ENCODE measurements at places on chromosomes 6 and 20. TPM values are rescaled to one million over a fixed set of nuclear protein-coding genes. Genes with fewer than 3 reads are reported as not detected.

NNAT gene
- total RNA-seq = 0.40 TPM

ISM1 gene
- total RNA-seq = not detected

ANKRD6 gene
- total RNA-seq = 9.6 TPM

NRSN1 gene
- total RNA-seq = not detected

BPI gene
- not detected for total RNA-seq

NKAIN2 gene
- not detected for total RNA-seq

JPH2 gene
- total RNA-seq = not detected

RTN4IP1 gene
- 9.9 TPM for total RNA-seq

C6orf58 gene
- not detected for total RNA-seq

SLC22A7 gene
- not detected for total RNA-seq

SLC22A3 gene
- not detected for total RNA-seq

CLIC1 gene
- total RNA-seq = 397 TPM

ZNF831 gene
- 4.0 TPM for total RNA-seq

HEY2 gene
- not detected for total RNA-seq

BEND6 gene
- not detected for total RNA-seq

GHRH gene
- total RNA-seq = not detected

SULF2 gene
- total RNA-seq = 0.20 TPM

MDFI gene
- not detected for total RNA-seq

LIME1 gene
- total RNA-seq = 10.8 TPM

UBD gene
- not detected for total RNA-seq

- H3K4me1 ChIP-seq = peaks cover 6% of the 10 kb centered on the region
- H3K4me3 ChIP-seq = no peak overlapping the region
- no peak for DNase-seq
- H3K36me3 ChIP-seq = no peaks in the 10 kb centered on the region
- no peak overlapping the region for H3K27ac ChIP-seq
- H3K27me3 ChIP-seq = peaks cover 3% of the 10 kb centered on the region
Measured at GRCh38 chr20:43969028-43969447, 54.4 kb downstream of the TOX2 start.

DNA sequence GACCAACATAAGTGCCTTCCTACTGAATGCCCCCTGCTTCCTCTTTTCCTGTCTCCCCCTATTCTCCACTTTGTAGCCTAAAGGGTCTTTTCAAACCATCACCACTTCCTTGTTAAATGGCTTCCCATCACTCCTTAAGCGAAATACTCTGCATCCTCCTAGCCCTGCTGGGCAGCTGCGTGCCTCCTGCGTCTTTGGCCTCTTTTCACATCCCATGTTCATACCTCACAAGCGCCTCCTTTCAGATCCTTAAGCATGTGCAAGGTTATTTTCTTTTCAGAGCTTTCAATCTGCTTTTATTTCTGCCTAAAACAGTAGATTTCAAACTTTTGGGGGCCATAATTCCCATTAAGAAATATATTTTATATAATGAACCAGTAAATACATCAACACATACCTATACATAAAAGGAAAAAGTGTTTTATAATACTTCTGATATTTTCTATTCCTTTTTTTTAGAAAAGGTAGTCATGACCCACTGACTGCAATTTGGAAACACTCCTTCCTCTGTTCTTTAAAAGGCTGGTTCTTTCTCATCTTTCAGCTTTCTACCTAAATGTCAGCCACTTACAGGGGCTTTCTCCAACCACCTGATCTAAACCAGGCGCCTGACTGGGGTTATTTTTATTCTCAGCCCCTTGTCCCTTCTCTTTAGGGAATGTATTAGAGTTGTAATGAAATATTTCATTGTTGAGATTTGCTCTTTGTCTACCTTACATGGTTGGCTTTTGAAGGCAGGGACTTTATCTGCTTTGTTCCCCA lies 84.1 kb downstream of the PRDM1 start:
- DNase-seq = no peak
- no peak overlapping the region for H3K4me3 ChIP-seq
- peak overlapping the region; percentile 46 for H3K27ac ChIP-seq
- H3K4me1 ChIP-seq = peaks cover 24% of the 10 kb centered on the region
- no peaks in the 10 kb centered on the region for H3K27me3 ChIP-seq

- no peak for DNase-seq
- no peaks in the 10 kb centered on the region for H3K36me3 ChIP-seq
- H3K27me3 ChIP-seq = peaks cover 9% of the 10 kb centered on the region
- peaks cover 49% of the 10 kb centered on the region for H3K4me1 ChIP-seq
- H3K4me3 ChIP-seq = peak overlapping the region; percentile 60
Measured at GRCh38 chr6:106084106-106084988, 1.8 kb upstream of the PRDM1 start.

DNA sequence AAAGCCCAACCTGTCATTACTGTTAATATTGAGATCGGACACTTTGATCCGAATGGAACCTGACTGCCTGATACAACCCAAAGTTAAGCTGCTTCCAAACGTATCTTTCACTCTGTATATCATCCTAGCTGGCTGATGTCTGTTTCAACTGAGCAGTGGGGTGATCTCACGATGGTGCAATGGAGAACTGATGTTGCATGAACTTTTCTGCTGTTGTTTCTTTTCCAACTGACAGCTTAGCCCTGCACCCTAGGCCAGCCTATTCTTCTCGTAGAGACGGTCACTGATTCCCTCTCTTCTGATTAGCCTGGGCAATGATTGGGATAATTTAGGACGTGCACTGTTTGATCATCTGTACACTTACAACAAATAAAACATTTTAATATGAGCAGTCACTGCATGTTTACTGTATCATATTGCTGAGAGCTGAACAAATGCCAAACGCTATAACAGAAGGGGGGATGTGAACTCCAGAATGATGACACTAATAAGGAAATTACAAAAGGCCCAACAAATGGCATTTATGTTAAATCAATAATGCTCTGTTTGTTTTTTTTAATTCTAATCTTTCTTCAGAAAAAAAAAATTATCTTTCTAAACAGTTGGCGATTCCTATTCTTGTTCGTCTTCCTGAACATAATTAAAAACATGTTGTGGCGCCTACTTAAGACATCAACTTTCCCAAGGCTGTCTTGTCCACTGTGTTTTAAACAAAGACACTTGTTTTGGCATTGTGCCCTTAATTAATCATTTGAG lies 184.8 kb downstream of the ZNF217 start:
- H3K27ac ChIP-seq = no peak overlapping the region
- H3K36me3 ChIP-seq = no peaks in the 10 kb centered on the region
- no peak overlapping the region for H3K4me3 ChIP-seq
- H3K4me1 ChIP-seq = peaks cover 6% of the 10 kb centered on the region
- no peak for DNase-seq
- peaks cover 2% of the 10 kb centered on the region for H3K27me3 ChIP-seq

DNA sequence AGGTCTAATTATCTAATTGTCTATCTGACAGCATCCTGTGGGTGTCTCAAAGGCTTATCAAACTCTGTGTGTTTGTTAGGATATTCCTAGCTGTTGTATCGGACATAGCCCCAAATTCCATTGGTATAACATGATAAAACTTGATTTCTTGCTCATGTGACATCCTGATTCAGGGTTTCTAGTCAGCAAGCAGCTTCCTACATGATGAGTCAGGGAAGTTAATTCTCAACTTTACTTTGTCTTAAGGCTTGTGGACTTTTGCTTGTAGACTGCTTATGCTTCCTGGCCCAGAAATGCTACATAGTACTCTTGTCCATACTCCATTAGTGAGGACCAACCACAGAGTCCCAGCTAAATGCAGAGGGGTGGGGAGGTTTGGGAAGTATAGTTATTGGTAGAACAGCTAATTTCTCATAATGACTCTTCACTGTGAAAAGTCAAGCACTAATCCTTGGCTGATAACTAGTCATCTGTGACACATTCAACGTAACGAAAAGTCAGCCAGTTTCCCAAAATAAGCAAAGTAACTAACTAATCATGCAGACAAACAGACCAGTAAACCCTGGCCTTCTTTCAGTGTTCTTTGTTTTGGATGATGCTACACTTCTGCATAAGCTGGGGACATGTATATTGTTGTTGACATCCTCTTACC lies 25.8 kb downstream of the NKAIN2 start:
- no peaks in the 10 kb centered on the region for H3K27me3 ChIP-seq
- H3K36me3 ChIP-seq = no peaks in the 10 kb centered on the region
- H3K27ac ChIP-seq = no peak overlapping the region
- H3K4me3 ChIP-seq = no peak overlapping the region

- peaks cover 8% of the 10 kb centered on the region for H3K4me1 ChIP-seq
- H3K4me3 ChIP-seq = no peak overlapping the region
- H3K27ac ChIP-seq = no peak overlapping the region
- no peaks in the 10 kb centered on the region for H3K27me3 ChIP-seq
- H3K36me3 ChIP-seq = no peaks in the 10 kb centered on the region
Measured at GRCh38 chr6:2021713-2022125, 223.7 kb downstream of the GMDS start.

- H3K4me1 ChIP-seq = peaks cover 36% of the 10 kb centered on the region
- DNase-seq = no peak
- H3K36me3 ChIP-seq = peaks cover 34% of the 10 kb centered on the region
- peak overlapping the region; percentile 99 for H3K4me3 ChIP-seq
- H3K27me3 ChIP-seq = no peaks in the 10 kb centered on the region
- H3K27ac ChIP-seq = peak overlapping the region; percentile 99
Measured at GRCh38 chr20:35743693-35744491, 1.8 kb upstream of the RBM39 start.

DNA sequence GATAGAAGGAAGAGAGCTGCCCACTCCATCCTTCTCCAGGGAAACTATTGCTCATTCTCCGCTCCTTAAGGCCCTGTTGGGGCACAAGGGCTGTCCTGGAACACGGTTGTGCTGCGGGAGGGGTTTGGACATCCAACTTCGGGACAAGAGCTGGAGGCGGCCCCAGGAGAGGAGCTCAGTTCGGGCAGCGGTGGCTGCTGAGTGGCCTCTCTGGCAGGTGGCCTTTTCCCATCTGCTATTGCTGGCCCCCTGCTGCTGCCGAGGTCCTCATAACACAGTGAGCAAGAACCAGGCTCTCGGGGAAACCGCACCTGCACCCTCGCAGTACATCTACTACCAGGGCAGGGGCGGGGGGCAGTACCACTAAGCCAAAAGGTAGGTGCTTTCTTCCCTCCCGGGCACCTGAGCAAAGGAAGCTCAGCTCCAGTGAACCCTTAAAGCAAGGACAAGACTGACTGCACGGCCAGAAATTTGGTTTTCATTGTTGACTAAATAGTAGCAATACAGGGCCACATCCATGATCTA lies 63.7 kb downstream of the PSMG4 start:
- H3K4me3 ChIP-seq = no peak overlapping the region
- DNase-seq = no peak
- H3K36me3 ChIP-seq = no peaks in the 10 kb centered on the region
- peaks cover 12% of the 10 kb centered on the region for H3K27me3 ChIP-seq
- peaks cover 13% of the 10 kb centered on the region for H3K4me1 ChIP-seq

DNA sequence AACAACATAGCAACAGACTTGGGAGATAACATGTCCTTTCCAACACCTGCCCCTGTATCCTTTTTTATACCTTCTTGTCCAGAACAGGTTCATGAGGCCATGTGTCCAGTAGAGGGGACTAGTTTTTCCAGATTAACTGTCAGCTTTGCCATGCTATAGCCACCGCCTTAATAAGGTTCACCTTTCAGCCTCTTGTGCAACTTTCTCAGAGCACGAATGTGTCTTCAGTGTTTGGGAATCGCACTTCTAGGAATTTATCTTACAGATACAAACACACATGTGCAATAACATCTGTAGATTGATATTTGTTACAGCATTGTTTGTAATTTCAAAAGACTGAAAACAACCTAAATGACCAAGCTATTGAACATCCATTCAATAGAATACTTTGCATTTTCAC lies 21.4 kb downstream of the NCR2 start:
- peaks cover 29% of the 10 kb centered on the region for H3K27me3 ChIP-seq
- no peaks in the 10 kb centered on the region for H3K4me1 ChIP-seq
- H3K36me3 ChIP-seq = peaks cover 1% of the 10 kb centered on the region

- peak overlapping the region; percentile 67 for H3K27ac ChIP-seq
- peak overlapping the region; percentile 39 for H3K4me3 ChIP-seq
- DNase-seq = no peak
- no peaks in the 10 kb centered on the region for H3K27me3 ChIP-seq
Measured at GRCh38 chr6:53264915-53265607, 83.7 kb downstream of the ELOVL5 start.

- no peak for DNase-seq
- H3K36me3 ChIP-seq = no peaks in the 10 kb centered on the region
- no peak overlapping the region for H3K4me3 ChIP-seq
- no peaks in the 10 kb centered on the region for H3K4me1 ChIP-seq
- H3K27me3 ChIP-seq = no peaks in the 10 kb centered on the region
Measured at GRCh38 chr6:135393289-135393688, 104.3 kb downstream of the AHI1 start.

GRCh38 chr6:73867411-73867810 lies 171.4 kb downstream of the CD109 start:
- no peak for DNase-seq
- no peaks in the 10 kb centered on the region for H3K4me1 ChIP-seq
- no peaks in the 10 kb centered on the region for H3K27me3 ChIP-seq
- H3K27ac ChIP-seq = no peak overlapping the region

GRCh38 chr6:131177996-131178395 lies 42.7 kb downstream of the AKAP7 start:
- H3K27ac ChIP-seq = no peak overlapping the region
- peaks cover 2% of the 10 kb centered on the region for H3K4me1 ChIP-seq
- DNase-seq = no peak
- no peak overlapping the region for H3K4me3 ChIP-seq
- H3K27me3 ChIP-seq = no peaks in the 10 kb centered on the region

DNA sequence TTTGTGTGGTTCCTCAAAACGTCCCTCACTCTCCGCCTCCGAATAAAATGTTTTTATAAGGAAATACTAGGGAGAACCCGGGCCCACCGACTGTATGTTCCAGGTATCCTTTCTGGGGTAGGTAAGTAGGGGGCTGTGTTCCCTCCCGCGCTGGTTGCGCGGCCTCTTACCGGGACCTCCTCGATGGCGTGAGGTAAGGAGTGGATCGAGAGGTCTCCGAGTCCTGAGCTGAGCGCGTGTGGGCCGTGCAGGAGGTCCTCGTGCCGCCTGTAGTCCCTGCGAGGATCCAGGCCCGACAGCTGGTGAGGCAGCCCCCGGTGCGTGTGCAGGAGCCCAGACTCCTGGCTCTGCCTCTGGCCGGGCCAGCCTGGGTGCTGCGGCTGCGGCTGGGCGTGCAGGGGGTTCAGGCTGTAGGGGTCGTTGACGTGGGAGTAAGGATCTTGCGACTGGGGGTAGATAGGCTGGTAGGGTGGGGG lies 5.1 kb downstream of the TFAP2A start:
- H3K27ac ChIP-seq = no peak overlapping the region
- H3K4me3 ChIP-seq = no peak overlapping the region
- peaks cover 7% of the 10 kb centered on the region for H3K36me3 ChIP-seq

DNA sequence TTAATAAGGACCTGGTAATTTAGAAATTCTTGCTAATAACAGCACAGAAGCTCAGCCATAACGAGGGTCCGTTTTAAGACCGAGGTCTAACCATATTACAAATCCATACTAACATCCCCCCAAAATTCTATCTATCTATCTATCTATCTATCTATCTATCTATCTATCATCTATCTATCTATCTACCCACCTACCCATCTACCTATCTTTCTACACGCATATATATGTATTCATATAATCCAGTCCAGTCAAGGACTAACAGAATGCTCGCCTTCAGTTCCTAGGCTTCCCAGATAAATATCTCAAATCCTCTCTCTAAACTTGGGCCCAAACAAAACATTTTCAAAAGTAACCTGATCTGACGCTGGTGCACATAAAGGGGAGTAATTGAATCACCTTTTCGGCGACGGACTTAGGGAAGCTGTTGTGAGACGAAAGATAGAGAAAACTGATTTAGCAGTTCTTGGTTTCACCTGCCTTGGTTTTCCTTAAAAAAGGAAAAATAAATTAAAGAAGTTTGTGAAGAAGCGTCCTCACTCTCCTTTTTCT lies 14.5 kb downstream of the HMGN4 start:
- H3K4me3 ChIP-seq = no peak overlapping the region
- peaks cover 28% of the 10 kb centered on the region for H3K4me1 ChIP-seq
- H3K36me3 ChIP-seq = peaks cover 5% of the 10 kb centered on the region
- H3K27me3 ChIP-seq = no peaks in the 10 kb centered on the region
- no peak for DNase-seq
